Foreskin melanocyte (primary cell): ENCODE measurements at places on chromosomes 13 and 19.

DNA sequence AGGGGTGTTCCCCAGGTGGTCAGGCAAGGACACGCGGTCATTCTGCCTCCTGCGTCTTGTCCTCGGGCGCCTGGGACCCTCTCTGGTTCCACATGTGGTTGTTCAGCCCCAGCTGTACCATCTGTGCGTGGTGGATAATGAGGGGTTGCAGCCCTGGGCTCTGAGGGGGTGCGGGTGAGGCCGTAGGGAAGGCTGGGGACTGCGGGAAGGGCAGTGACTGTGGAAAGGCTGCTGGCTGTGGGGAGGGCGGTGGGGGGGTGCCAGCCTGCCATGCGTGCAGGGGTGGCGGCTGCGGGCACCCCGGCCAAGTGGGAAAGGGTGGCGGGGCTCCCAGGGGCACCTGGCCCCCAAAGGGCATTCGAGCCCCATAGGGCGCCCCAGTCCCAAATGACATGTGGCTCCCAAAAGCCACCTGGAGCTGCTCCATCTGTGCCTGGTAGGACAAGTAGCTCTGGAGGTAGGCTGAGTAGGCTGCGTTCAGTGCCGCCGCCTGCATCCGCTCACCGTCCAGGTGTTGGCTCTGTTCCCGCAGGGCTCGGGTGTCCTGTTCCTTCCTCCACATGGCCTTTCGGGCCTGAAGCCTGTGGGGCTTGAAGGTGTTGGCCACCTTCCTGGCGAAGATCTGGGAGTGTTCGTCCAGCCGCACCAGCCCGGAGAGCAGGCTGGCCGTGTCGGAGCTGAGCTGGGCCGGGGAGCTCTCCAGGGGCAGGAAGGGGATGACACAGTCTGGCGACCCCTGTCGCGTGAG lies 15.1 kb downstream of the TICAM1 start:
- DNase-seq, result no peak

DNA sequence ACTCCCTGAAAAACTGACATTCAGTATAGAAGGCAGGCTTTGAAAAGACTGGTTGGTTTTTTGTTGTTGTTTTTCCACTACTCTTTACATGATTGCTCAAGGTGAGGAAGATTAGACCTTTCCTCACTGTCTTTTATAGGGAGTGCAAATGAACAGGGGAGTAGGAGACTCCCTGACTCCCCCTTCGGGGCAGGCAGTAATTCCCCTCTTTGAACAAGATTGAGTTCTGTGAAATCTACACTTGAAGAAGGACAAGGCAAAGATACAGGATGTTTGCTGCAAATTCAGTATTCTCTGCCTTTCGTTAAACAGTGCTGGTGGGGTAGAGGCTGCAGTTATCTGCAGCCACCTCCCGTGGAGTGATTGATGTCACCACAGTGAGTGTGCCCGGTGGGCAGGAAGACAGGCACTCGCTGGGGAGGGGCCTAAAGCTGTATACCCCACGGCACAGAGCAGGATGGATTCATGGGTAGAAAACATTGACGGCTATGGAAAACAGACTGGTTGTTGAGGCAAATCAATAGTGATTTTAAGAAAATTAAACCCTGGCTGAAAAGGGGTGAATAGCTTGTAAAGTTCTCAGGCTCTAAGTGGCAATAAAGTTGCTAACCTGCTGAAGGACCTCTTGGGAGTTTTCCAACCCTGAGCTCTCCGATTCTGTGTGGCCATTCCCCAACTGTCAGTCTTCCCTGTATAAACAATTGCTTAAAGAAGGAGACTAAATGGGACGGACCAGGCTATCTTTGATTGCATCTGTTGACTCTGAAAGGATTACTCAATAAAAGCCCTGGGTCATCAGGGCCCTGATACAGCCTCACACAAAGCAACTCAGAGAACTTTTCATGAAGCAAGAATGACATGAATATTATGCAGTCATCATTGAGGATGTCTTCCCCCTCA lies 308.3 kb downstream of the TBC1D4 start:
- DNase-seq, result no peak

- peak; percentile 96 for DNase-seq
These were observed 4.8 kb downstream of the SPHK2 start for GRCh38 chr19:48624067-48624594.

DNA sequence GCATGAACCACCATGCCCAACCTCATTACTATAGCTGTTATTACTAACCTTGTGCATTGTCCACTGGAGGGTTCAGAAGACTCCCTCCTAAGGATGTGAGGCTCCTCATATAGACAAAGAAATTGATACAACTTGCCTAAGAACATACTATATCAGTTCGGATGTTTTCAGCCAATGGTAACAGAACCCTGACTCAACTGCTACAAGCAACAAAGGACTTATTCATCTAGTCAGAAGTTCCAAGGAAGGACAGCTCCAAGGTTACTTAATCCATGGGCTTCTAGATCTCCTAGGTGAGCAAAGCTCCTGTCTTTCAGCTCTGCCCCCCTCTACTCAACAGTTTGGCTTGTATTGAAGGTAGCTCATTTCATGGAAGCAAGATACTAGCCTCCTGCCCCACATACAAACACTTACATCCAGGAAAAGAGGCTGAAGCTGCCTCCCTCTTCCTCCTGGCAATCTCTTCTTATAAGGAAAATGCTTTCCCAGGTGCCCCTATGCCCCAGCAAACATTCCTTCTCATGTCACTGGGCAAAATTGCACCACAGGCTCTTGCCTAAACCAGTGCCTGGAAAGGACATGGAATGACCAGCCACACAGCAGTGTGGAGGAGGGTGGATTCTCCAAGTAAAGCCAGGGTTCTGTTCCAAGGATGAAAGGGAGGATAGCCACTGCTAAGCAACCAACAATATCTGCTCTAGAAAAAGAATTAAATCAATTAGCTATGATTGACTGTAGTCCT lies 497.8 kb downstream of the FOXO1 start:
- DNase-seq, result peak; percentile 45

- no peak for DNase-seq
These were observed 232.7 kb downstream of the KLF12 start for GRCh38 chr13:73901324-73902068.

GRCh38 chr19:42357290-42357689 lies 31.9 kb downstream of the MEGF8 start:
- no peak for DNase-seq

DNA sequence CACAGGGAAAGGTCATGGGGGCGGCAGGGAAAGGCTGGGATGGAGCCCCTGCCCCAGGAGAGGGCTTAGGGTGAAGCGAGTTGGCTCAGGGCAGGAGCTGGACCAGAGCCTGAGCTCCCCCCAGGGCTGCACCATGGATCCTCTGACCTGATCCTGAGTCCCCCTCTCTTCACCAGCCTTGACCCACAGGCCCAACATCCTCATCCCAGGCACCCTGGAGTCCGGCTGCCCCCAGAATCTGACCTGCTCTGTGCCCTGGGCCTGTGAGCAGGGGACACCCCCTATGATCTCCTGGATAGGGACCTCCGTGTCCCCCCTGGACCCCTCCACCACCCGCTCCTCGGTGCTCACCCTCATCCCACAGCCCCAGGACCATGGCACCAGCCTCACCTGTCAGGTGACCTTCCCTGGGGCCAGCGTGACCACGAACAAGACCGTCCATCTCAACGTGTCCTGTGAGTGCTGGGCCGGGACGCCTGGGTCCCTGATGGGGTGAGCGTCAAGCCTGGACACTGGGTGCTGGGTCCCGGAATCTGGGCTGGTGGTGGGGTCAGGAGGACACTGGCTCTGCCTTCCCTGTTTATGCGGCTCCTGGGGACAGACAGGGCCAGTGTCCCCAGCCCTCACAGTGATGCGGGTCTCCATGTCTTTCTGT lies 842 bp downstream of the SIGLEC9 start:
- DNase-seq, result no peak

DNA sequence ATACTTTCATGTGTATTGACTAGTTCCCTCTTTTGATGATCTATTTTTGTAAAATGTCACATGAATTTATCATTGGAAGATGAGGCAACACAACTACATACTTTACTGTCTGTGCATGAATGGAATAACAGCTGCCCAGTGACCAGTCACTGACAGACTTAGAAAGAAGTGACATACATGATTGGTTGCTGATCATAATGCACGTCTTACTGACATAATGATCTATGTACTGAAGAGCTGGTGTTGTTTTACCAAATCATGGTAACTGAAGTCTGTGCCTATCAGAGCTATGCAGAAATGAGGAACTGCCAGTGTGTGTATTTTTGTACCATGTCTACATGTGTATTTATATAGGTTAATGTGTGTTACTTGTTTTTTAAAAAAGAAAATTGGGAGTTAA lies 26.5 kb downstream of the GPR18 start:
- DNase-seq, result no peak

GRCh38 chr13:24006520-24007248 lies 109.4 kb upstream of the C1QTNF9B start:
- no peak for DNase-seq

GRCh38 chr13:27211771-27212364 lies 39.5 kb upstream of the RPL21 start:
- DNase-seq, result no peak

DNA sequence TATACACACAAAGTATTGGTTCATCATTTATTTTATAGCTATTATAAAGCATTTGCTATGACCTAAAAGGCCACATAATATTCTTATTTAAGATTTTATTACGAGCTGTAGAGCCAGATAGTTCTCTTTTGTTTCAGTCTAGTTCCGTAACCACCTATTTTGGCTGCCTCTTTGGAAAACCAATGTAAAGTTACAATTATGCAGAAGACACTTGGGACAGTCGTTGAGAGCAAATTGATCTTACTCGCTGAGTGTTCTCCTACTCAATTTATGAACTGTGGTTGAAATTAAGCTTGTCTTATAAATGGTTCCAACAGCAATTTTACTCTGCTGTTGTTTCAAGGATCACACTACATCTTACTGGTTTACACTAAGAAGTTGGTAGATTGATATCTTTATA lies 122.3 kb downstream of the SLC7A1 start:
- no peak for DNase-seq

GRCh38 chr19:48325265-48325910 lies at the start of gene EMP3:
TSS of gene EMP3 (plus strand) at chr19:48325552. CDS start at chr19:48326845, 1,293 bp downstream.
- peak; percentile 85 for DNase-seq

GRCh38 chr13:112735791-112736190 lies 46.0 kb downstream of the ATP11A start:
- no peak for DNase-seq

- no peak for DNase-seq
These were observed 218.3 kb downstream of the DCT start for GRCh38 chr13:94261163-94261562.

GRCh38 chr19:8252922-8253589 lies 43.9 kb downstream of the CERS4 start:
- DNase-seq, result peak; percentile 61

- no peak for DNase-seq
These were observed 23.0 kb downstream of the NFIX start for GRCh38 chr19:13018035-13018914.

GRCh38 chr13:26813321-26813979 lies 52.9 kb upstream of the GPR12 start:
- DNase-seq, result no peak

GRCh38 chr13:43911278-43911677 lies 31.6 kb downstream of the LACC1 start:
- DNase-seq, result no peak

- no peak for DNase-seq
These were observed 5.1 kb downstream of the PAF1 start for GRCh38 chr19:39385629-39386411.

DNA sequence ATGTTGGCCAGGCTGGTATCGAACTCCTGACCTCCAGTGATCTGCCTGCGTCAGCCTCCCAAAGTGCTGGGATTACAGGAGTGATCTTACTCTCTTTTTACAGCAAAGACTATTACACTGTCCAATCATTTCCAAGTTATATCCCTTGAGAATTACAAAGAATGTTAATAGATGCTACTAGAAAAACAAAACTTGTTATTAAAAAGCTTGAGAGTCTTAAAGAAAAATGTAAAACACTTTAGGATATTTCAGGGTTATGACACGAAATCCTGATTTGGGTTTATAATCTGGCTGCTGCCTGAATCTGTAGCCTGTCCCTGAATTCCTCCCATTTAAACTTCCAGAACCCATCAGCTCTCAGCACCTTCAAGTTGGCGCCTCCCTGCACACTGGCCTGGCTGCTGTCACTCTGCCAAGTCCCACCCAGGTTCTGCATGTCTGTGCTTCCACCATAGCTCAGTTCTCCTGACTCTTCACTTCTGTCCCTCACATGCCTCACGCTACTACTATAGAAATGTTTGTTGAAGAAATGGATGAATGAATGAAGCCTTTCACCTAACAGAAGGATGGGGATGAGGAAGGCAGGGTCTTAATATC lies 55.8 kb upstream of the RFXAP start:
- DNase-seq, result no peak

- DNase-seq, result no peak
These were observed 41.8 kb downstream of the RNASEH2B start for GRCh38 chr13:50951366-50951765.

- no peak for DNase-seq
These were observed 72.2 kb downstream of the RASA3 start for GRCh38 chr13:114059946-114060860.

GRCh38 chr19:22604571-22605274 lies 29.4 kb upstream of the ZNF492 start:
- no peak for DNase-seq
